ENCODE measurements at places on chromosomes 3 and 15. TPM values are rescaled to one million over a fixed set of nuclear protein-coding genes. Genes with fewer than 3 reads are reported as not detected.

PPCDC gene
- 7.8 TPM for total RNA-seq

GADL1 gene
- not detected for total RNA-seq

DNA sequence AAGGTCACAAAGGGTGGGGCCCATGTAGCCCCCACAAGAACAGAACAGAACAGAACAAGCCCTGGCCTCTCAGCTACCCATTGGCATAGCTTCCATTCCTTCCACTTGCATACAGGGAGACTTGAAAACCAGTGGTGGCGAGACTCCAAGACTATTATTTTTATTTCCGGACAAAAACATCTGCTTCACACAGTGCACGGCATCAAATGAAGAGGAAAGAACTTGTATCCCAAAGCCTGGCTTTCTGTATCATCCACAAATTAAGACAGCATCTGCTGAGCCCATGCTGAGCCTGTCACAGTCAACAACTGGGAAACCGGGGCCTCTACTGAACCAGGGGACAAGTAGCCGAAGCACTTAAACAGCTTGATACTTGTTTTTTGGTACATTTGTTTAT is 56.0 kb downstream of the CLEC3B start:
- peak; percentile 58 for DNase-seq

DNA sequence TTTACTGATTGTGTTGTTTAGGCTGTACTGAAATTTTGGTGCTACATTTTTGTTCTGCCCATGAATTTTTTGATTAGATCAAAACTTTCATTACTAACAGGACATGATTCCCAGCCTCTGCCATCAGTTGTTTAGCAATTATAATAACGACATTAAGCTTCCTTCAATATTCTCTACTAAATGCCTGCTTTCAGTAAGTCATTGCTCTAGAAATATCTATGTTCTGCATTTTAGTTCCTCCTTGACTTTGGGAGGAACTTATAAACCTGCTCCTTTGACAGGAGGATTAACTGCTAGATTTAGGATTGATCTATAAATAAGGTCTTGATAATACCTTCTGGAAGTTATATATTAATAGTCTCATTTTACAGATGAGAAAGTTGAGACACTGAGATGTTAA is 269.1 kb downstream of the RAP2B start:
- DNase-seq, result no peak

DNA sequence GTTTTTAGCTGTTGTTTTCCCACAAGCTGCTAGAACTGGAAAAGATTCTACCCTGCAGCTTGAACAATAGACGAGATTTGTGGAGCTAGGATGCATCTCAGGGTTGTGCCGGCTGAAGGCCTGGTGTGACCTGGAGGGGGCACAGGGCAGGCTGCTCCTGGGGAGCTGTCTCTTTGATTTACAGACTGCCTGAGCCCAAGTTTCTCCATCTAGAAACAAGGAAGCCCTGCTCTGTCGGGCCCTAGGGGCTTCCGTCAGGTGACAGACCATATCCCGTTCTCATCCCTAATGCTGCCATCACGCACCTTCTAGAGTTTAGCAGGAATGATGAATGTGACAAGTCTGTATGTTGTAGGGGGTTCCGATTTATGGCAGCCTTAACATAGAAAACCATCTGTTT is 7.9 kb upstream of the CPNE9 start:
- DNase-seq, result no peak

DNA sequence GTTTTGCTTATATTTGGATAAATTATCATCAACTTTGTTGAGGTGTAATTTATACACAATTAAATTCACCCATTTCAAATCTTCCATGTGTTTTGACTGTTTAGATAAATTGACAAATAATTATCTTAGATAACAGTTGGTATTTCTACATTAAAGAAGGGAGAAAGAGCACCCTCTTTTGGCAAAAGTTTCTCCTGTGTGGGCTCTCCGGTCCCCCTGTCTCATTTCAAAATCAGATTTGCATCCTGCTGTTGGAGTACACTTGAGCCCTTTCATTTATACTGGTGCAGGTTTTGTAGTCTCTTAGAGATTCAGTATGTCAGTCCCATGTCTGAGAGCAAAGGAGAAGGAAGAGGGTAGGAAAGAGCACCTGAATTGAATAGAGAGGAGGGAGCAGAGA is 49.4 kb downstream of the NKIRAS1 start:
- no peak for DNase-seq

DNA sequence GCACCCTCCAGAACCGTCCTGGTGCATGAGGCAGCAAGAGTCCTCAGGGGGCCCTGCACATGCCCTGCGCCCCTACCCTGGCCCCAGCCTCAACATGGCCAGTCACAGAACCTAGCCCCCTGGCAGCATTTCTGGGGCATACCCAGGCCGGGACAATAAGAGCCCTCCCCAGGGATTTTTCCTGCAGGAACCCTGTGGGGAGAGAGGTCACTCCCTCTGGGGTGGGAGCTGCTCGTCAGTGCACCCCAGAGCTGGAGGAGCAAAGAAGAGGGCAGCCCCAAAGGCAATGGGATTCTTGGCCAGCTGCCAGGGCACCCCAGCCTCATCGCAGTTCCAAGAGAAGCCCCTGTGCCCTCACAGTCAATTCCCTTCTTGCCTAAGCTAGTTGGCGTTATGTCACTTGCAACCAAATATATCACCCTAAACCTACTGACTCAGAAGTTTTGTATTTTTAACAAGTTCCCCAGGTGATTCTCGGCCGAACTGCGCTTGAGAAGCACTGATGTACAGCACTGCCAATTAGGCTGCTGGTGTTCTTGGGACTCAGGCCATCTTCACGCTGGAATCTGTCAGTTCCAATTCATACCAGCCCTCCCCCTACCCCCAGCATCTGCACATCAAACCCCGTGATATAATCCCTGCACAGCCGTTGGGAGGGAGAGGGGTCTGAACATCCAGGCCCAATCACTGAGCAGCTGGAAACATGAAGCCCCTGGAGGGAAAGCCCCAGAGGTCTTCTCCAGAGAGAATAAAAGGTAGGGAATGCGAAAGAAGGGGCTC is 87.5 kb upstream of the PRR20G start:
- no peak for DNase-seq

GRCh38 chr15:68550004-68550403 is 28.8 kb upstream of the CORO2B start:
- DNase-seq, result no peak

ZBTB47 gene
- total RNA-seq, result 25.4 TPM

DNA sequence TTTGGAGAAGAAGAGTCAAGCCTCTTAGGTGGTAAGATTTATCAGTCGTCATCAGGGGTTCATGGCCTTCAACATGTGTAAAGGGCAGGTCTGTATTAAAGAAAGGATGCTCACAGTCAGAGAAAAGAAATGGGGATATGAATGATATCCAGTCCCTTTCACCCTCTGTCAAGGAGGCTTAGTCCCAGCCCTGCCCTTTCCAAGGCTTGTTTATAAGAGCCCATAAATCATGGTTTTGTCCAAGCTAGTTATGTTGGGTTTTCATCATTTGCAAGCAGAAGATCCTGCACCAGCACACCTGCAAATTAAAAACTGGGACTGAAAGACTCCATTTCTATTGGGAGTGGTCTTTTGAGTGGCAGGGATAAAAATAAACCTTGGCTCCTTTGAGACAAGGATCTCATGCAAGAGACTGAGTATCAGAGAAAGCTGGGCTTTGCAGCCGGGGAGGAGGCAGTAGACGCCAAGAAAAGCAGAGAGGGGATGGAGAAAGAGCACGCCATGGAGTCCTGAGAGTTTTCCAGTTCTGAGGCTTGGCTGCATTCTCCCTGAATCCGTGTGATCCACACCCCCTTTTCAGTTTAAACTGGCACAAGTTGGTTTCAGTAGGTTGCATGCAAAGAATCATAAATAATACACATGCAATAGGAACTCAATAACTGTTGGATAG is 12.6 kb upstream of the PDIA5 start:
- DNase-seq, result no peak

DNA sequence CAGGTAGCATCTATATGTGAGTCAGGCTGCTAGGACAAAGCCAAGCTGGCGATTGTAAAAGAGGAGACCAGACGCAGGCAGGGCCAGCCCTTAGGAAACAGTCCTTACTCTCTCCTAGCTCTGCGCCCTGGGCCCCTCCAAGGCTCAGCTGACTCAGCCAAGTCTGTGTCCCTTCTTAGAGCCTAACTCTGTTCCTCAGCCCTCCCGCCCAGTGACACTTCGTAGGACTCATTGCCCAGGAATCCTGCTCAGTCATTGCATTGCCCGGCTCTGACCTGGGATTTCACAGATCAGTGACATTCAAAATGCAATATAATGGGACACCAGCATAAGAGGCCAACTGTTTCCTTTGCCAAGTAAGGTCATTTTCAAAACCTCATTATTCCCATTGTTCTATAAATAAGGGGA is 244.2 kb downstream of the TLE3 start:
- peak; percentile 63 for DNase-seq

GRCh38 chr3:106913111-106913698 is 464.0 kb upstream of the CCDC54 start:
- peak; percentile 1 for DNase-seq

MKRN2OS gene
- not detected for total RNA-seq

GRCh38 chr15:91055548-91056331 is 33.3 kb upstream of the VPS33B start:
- peak; percentile 51 for DNase-seq
